ENCODE measurements at places on chromosomes 3 and 15.

DNA sequence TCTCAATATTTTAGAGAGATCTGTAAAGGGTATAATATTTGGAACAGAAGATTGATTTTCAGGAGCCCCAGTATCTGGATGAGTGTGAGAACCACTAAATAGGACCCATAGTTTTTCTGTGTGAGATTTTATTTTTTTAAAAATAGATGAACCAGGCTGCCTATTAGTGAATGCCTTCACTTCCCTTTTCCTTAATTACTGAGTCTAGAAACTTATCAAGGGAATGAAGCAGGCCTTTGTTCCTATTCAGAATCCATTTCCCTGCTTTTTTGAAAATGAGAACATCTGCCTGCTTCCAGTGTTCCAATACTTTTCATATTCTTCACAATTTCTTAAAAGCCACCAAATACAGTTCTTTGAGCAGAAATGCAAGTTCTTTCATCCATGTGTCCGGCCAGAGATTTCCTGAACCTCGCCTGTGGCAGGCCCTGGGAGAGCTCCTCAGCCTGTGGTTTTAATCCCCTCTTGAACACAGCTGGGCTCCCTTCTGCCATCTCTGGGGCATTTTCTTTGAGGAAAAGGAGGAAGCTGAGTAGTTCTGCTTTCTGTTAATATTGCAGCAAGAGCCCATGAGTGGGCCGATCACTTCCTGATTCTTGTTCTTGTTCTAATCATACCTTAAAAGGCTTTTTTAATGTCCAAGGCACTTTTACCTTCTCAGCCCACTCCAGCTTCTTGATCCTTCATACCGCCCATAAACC is 4.7 kb downstream of the EHD4 start:
- no peak for DNase-seq

GRCh38 chr3:155859859-155860258 is 5.6 kb upstream of the SLC33A1 start:
- DNase-seq: no peak

DNA sequence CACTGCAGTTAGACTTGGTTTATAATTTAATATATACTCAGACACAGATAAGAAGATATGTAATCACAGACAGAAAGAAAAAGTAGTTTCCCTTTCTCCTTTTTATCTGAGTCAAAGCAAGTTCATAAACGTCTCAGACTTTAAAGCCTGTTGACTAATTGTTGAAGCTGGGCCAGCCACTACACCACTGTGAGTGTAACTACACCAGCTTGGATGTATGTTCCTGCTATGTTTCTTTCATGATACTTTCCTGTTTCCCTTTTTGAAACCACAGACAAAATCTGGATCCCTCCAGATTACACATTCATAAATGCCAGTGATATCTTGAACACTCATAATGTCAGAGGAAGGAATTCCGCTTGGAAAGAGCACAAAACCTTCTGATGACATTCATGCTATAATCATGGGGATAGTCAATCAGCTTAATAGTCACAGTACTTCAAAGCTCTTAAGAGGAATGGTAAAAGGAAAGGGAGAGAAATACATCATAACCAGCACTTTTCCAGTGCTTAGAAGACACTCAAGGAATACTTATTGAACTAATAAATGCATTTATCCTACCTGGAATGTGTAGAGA is 32.0 kb downstream of the KCNMB2 start:
- no peak for DNase-seq

DNA sequence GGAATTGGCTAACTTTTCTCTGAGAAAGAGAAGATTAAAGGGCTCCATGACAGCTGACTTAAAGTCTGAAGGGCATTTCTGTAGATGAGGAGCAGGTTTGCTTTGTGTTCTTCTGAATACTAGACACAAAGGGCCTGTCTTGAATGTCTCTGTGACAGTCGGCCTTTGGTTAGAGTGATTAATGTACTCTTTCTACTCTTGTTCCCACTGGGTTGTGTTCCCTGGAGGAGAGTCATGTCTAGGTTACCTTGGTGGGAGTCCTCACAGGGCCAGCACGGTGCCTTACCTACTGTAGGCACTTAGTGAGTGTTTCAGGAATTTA is 66.1 kb downstream of the MAP2K5 start:
- no peak for DNase-seq

DNA sequence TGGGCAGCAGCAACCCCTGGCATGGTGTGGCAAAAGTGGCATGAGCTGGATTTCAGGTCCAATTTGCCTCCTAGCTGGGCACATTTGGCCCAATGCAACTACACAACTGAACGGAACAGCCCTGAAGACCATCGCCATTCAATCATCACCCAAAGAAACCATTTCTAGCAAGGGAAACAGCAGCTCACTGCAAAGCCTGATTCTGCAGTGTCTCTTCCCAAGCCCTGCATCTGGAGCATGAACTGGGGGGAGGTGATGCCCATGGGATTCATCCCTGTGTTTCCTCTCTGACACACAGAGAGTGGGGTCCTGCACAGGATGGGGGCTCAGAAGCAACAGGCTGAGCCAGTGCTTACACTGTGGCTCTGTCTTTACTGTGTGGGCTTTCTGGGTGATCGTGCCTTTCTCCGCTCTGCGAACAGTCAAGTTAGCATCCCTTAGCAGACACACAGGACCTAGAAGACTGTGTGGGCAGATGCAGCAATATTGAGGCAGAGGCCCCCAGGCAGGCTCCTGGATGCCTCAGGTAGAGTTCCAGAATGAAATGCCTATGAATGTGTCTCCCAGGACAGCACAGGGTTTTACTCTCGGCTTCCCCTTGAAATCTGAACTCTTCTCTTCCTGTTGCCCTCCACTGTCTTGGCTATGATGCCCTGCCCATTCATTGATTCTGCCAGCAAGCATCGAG is 91.1 kb upstream of the ALDH1A3 start:
- DNase-seq: no peak

DNA sequence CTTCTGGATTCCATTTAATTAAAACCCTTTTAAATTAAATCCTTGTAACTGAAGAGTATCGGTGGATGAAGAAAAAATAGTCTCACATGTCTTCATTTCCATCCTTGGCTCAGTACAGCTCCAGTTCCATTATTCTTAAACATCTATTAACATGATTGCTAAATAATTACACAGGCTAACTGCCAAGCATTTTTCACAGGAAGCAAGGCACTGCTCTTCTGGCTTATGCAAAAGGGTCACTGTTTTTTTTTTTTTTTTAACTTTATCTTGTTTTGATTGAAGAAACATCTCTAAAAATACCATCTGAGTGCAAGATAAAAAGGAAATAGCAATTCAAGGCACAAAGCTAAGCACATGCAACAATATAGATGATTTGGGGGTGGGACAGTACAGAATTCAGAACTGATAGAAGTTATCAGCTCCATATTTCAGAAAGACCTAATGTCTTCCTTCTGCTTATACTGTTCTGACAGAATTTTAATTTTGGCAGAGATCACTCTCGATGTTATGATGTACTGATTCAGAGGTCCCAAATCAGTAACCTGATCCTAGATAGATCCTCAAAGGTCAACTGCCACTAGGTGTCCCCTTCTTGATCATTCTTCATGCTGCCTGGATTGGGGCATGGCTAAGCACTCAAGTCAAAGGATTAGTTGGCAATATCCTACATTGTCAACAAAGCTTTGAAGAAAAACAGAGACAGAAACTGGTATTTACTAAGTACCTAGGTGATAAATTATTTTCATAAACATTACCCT is 57.8 kb upstream of the ACTC1 start:
- no peak for DNase-seq

DNA sequence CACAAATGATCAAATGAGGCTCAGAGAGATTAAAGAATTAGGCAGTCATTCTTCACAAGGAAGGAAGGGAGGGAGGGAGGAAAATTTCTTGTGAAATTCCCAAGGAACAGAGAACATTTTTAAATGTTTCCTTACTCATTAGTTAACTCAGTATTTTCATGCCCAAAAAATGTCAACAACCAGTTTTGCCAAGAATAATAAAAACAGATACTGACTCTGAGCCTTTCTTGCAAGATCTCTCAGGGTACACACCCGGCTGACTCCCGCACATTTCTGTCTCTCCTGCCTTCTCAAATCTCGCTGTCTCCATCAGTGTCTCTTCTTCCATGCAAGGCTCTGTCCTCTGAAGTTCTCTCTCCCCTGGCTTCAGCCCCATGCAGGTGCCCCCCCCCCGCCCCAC is 265.9 kb downstream of the TJP1 start:
- no peak for DNase-seq

GRCh38 chr3:134892761-134893160 is 97.7 kb downstream of the EPHB1 start:
- no peak for DNase-seq

DNA sequence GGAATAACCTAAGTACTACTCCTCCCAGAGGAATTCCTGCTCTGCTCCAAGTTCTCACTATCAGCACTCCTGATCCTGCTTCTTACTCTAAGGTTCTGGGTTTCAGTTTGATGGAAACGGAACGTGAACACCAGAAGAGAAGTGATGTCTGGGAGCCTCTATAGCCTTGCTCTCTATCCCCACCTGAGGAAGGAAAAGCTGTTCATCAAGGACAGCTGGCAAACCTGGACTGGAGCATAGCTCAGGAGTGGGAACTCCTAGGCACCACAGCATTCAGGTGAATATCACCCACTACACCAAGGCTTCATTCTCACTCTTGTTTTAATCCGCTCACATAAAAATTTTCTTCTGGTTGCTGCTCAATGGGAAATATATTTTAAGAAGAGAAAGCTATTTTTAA is 13.0 kb upstream of the CADPS start:
- DNase-seq: no peak

DNA sequence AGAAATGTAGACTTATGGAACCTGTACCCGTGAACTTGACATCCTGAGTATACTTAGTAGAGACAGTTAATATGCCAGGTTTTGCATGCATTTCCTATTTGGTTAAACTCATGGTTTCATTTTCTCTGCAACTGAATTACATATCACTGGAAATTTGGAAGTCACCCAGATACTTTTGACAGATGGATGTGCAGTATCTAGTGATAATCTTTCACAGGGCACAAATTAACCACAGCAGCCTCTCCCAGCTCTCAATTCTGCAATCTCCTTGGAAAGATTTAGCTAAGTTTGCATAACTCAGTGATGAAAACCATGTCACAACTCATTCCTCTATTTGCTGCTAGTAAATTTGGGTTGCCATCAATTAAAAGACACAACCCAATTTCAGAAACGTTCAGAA is 162.3 kb upstream of the TPM1 start:
- no peak for DNase-seq

GRCh38 chr3:81789691-81790090 is 28.2 kb upstream of the GBE1 start:
- no peak for DNase-seq

DNA sequence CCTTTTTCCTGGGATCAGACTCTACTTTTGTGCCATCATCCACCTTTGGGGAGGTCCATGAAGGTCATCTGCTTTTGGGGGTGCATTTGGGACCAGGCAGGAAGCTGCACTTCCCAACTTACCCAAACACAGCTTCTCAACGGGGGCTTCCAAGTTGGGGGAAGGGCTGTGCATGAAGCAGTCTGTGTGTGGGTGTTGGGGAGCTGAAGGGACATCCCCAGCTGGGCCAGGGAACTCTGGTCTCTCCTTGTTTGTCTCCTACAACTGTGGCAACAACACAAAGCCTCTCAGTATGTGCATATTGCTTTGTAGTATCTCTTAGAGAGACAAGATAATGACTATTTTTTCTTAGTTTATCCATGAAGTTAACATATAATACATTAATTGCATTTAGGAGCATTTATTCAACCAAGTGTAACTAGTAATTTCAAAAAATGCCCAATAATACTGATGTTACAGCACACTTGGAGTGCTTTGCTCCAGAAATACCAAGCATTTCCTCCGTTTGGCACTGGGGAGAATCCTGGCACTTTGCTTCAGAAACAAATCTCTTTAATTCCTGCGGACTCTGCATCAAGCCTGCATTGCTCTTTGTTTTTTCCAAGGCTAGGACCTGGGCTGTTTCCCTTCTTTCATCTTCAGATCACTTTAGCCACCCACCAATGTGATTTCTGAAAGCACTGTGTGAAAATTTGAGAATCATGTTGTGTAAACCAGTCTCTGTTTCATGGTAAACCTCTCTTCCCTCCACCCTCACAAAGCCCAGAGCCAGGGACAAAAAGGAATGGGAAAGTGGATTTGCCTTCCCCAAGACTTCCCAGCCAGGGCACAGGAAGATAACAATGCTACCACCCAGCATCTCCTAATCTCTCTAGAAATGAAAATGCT is 126.2 kb upstream of the PFN2 start:
- no peak for DNase-seq

DNA sequence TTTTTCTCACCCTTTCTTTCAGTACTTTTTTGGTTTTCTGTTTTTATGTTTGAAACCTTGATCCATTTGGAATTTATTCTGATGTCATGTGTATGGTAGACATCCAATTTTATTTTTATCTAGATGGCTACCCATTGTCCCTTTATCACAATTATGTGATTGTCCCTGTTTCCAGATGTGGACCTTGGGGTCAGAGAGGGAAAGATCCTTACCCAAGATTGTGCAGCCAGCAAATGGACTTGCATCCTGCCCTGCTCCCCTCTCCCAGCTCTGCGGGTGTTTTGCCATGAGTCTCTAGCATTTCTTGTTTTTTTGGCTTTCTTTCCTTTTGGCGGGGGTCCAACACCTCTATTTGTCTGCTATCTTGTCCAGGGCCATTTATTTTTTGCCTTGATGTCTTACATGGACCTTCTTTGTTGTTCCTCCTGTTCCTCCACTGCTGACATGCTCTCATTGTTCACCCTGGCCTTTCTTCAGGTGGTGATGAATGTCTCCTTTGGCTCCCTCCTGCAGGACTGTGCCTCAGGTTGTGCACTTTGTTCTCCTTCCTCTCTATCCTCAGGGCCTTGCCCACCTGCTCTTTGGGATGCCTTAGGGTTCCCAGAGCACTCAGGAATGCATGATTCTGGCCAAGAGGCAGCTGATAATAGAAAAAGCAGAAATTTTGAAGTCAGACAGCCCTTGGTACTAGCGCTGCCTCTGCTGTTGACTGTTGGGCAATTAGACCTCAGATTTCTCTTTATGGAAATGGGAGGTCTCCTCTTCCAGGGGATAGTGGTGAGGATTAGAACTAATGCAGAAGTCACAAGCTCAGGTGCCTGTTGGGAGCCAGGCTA is 84.3 kb downstream of the EEFSEC start:
- no peak for DNase-seq

GRCh38 chr3:100563228-100563627 is 46.2 kb upstream of the ADGRG7 start:
- no peak for DNase-seq

DNA sequence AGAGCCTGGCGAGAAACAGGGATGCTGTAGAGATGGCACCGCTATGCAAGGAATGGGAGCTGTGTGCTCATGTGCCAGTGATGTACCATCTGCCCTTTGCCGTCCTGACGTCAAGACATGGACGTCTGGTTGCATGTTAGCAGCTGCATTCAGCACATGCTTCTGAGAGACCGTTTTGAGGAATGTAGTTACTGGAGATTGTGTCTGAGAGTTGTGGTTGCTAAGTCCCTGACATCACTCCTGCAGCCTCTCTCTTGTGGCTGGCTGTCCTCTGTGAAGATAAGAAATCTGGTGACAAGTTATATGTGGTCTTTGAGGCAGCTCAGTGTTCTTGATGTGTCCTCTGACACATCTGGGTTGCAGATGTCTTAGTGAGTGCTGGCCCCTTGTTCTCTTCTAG is 165.1 kb downstream of the APBA2 start:
- DNase-seq: no peak
